ENCODE measurements at places on chromosomes 6 and 20.

GRCh38 chr6:63305277-63305676 is 14.5 kb downstream of the LGSN start:
- DNase-seq, result no peak

DNA sequence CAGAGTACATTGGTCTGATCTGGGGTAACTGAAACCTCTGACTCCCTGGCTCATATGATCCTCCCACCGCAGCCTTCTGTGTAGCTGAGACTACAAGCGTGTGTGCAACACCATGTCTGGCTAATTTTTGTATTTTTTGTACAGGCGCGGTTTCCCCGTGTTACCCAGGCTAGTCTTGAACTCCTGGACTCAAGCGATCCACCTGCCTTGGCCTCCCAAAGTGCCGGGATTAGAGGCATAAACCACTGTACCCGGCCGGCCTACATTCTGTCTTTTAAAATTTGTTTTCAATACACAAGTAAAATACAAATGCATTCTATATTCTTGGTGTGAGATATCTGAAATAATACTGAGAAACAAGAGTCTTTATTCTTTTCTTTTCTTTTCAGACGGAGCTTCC is 1.7 kb upstream of the CBFA2T2 start:
- DNase-seq, result no peak

GRCh38 chr6:82251942-82252341 is 4.4 kb upstream of the IBTK start:
- DNase-seq, result no peak

DNA sequence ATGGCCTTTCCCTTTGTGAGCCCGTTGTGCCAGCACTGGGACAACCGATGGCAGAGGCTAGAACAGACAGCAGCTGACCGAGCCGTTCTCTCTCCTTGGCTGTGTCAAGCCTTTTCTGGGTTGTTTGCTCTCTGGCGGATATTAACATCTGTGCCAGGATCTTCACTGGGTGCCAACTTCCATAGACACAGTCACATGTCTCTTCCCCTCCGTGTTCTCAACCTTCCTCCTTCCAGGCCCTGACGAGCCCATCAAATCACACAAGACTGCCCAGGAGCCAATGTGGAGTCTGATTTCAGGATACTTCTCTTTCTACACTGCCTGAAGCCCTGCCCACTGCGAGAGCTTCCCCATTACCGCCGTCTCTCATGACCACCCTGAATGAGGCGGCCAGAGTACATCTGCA is 111.0 kb upstream of the RALGAPA2 start:
- DNase-seq, result no peak

DNA sequence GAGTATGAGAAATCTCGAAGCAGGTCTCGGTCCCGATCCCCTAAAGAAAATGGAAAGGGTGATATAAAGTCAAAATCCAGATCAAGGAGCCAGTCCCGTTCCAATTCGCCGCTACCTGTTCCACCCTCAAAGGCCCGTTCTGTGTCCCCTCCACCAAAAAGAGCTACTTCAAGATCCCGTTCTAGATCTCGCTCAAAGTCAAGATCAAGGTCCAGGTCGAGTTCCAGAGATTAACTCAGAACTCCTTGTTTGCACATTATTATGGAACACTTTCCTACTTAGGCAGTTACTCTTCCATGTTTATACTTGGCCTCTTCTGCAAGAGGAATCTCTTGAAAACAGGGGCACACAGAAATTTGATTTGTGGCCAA is 3.1 kb downstream of the SRSF6 start:
- no peak for DNase-seq

- DNase-seq, result peak; percentile 74
Measured at GRCh38 chr6:26224940-26225847, 138.0 kb downstream of the HFE start.

DNA sequence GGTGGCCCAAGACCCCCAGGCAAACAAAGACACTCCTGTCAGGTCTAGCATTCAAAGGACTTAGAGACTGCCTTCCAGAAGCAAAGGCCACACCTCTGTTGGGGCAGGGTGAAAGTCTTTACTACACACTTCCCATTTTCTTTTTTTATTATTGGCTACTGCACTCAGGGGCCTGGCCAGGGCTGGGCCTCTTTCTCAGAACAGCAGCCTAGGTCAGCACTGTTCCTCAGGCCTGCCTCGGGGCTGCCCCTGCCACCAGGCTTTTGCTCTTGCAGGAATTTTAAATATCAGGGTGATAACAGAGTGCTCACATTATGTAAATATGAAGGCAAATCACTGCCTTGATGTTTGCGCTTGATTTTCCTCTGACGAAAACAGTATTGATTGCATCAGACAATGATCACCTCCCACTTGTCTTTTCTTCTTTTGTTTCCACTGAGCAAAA is 18.5 kb downstream of the GSTA4 start:
- no peak for DNase-seq

DNA sequence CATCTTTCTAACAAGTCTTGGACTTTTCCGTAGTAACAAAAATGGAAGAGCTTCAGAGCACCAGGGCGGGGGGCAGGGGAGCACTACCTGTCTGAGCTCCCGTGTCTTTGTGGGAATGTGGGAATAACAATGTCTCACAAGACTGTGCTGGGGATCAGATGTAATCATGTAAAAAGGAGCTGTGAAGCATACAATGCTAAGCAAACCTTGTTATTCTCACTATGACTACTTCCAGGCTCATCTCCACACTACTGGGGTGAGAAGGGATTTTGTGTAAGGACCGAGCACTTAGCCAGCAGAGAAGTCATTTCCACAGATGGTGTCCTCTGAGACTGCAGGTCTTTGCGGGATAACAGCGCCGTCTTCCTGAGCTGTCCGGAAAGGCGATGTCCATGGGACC is 27.1 kb downstream of the PRR18 start:
- no peak for DNase-seq

DNA sequence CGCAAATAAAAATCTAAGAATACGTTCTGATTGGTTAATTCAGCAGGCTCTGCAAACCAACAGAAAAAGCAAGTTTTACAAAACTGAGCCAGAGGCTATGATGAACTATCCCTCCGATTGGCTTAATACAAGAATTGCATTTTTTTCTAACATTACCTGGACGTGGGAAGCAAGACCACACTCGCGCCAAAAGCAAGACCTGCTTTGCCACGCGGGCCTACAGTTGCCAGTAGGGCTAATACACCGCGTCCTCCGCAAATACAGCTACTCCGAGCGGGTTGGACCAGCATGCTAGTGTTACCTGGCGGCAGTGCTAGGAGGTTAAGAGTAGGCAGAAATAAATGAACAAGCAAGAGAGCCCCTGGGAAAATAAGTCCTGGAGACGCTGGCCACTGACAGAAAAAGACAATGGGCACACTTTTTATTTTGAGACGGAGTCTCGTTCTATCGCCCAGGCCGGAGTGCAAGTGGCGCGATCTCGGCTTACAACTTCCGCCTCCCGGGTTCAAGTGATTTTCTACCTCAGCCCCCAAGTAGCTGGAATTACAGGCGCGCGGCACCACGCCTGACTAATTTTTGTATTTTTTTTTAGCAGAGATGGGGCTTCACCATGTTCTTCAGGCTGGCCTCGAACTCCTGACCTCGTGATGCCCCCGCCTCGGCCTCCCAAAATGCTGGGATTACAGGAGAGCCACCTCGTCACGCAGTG is 131.9 kb upstream of the BTN3A2 start:
- no peak for DNase-seq

DNA sequence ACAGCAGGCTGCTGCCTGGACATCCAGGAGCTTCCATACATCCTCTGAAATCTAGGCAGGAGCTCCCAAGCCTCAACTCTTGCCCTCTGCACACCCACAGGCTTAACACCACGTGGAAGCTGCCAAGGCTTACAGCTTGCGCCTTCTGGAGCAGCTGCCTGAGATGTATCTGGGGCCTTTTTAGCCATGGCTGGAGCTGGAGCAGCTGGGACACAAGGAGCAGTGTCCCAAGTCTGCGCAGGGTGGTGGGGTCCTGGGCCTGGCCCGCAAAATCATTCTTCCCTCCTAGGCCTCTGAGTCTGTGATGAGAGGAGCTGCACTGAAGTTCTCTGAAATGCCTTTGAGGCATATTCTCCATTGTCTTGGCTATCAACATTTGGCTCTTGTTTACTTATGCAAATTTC is 255.0 kb downstream of the DLL1 start:
- no peak for DNase-seq

- DNase-seq, result no peak
Measured at GRCh38 chr20:1632178-1632577, 12.4 kb upstream of the SIRPB1 start.

DNA sequence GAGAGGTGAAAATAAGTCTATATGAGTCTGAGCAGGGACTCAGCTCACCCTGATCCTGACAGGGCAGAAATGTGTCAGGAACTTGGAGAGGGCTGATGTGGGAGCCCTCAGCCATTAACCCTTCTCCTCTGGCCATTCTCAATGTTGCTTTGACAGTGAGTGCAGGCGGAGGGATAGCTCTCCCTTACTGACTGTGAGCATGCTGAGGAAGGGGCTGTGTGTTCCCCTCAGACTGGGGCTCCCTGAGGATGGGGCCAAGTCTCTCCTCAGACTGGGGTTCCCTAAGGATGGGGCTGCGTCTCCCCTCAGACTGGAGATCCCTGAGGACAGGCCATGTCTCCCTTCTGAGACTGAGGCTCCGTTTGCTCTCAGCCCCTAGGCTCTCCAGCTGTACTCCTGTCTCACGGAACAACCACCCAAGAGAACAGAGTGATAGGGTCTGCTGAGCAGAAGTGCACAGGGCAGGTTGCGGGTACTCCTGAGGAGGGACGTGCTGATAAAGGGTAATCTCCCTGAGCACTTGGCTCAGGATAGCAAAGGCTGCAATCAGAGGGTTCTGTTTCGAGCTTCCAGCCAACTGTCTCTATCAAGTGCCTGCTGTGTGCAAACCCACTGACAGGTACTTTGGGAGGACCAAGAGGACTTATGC is 141.0 kb downstream of the MRPL14 start:
- no peak for DNase-seq

DNA sequence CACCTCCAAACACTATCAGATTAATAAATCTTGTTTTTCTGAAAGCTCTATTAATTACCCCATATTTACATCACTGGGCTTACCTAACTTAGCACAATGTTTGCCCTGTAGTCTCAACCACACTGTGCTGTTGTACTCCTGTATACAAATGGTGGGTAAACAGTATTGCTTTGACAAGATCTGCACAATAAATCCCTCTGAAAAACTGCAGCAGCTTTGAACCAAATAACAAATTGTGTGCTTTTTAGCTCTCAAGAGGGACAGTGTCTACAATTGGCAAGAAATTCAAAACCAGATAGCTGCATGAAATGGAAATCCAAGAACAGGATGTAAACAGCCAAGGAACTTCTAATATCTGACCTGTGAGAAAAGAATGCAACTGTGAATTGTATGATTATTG is 10.4 kb downstream of the KIF6 start:
- no peak for DNase-seq

DNA sequence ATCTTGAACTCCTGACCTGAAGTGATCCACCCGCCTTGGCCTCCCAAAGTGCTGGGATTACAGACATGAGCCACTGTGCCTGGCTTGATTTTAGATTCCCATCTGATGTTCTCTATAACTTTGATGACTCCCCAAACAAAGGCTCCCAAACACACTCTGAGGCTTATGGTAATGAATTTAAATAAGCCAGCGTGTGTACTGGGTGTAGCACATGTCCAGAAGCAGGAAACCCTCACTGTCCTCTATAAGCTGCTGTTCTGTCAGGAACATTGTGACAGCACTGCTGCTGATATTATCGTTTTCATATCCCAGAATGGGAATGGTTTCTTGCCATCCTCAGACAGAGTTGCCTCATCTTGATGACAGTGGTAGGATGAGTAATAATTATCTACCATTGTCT is 54.1 kb upstream of the SALL4 start:
- no peak for DNase-seq

DNA sequence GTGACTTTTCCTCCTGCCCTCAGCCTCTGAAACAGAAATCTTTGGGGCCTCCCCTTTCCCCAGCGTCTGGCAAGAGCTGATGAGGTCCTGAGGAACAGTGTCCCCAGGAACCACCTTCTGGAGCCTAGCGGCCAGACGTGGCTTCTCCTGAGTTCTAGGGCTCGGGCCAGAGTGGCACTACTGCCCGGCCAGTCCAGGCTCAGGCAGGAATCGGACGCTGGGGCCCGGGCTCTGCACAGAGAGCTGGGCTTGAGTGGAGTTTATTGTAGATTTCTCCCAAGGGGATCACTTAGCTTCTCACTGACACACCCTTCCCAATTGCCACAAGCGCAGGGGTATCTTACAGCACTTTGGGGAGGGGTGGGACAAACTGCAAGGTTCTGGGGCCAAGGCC is 20.2 kb downstream of the SDCBP2 start:
- no peak for DNase-seq

- DNase-seq, result no peak
Measured at GRCh38 chr6:167764713-167765479, 61.8 kb upstream of the AFDN start.

GRCh38 chr6:39446909-39447308 is 124.4 kb upstream of the KCNK16 start:
- no peak for DNase-seq

- DNase-seq, result no peak
Measured at GRCh38 chr20:16732506-16733152, 2.8 kb downstream of the SNRPB2 start.

DNA sequence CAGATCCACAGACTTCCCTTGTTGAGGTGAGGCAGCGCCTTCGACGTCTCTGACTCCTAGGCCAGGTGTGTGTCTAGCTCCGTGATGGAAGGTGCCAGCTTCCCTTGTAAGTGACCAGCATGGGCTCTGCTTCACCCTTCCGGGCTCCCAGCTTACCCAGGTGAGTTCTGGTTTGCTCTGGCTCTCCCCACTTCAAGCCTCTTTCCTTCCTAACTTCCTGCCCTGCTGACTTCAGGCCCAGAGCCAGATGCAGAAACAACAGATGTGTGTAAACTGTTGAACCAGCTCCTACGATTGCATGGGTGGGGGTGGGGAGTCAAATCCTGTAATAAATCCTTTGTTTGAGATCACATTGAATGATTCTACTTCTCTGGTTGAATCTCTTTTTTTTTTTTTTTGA is 51.6 kb upstream of the BMP6 start:
- no peak for DNase-seq

DNA sequence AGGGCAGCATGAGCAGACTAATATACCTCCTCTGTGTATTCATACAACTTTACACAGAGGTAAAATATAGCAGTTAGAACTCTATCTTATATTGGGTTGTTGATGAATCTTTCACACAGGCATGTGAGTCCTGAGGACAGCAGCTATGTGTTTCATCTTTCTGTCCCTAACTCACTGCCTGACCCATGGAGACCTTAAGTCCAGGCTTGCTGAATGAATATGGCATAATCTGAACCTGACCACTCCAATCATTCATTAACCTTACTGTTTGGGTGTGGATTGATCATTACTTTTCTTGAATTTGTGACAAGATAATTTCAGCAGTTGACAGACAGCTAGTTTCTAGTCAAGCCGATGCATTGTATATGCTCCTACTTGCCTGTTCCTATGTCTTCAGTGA is 27.3 kb upstream of the TSPYL1 start:
- no peak for DNase-seq

Data from non-pigmented ciliary epithelial cell (primary cell).